ENCODE measurements at places on chromosomes 7 and 10.

GRCh38 chr10:96576277-96576980, 10.4 kb downstream of the TM9SF3 start:
- DNase-seq: no peak

DNA sequence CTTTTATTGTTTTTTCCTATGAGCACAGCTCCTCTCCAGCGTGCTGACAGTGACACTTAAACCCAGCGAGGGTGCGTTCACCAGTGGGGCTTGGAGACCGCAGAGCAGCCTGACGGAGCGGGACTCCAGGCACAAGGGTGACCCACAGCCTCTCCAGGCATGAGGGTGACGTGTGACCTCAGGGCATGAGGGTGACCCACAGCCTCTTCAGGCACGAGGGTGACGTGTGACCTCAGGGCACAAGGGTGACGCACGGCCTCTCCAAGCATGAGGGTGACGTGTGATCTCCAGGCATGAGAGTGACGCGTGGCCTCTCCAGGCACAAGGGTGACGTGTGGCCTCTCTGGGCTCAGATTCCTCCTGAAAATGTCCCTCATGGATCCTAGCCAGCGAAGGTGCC, 164.3 kb upstream of the TCERG1L start:
- DNase-seq: no peak

GRCh38 chr7:117871401-117871777, 1.9 kb downstream of the CTTNBP2 start:
- no peak for DNase-seq

GRCh38 chr10:14737808-14738545, 36.7 kb downstream of the FAM107B start:
- DNase-seq: no peak

GRCh38 chr7:66748791-66749190, 8.3 kb downstream of the RABGEF1 start:
- DNase-seq: peak; percentile 62

- DNase-seq: no peak
Observed at GRCh38 chr7:158272509-158273137, 315.0 kb downstream of the PTPRN2 start.

DNA sequence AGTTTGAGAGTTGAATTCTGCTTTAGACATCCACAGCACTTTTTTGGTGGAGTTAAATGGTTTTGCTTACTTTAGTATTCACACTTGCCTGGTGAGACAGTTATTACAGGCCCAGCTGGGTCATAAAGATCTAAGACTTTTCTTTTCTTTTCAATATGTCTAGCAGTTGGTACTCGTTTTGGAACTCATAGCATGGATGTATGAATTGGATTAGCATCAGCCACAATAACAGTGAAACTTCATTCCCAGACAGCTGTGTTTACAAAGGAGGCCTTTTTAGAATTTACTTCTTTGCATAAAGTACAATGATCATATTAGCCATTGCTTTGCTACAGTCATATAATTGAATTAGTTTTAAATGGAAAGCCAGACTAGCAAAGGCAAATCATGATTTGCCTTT, 168.4 kb upstream of the DKK1 start:
- DNase-seq: no peak

DNA sequence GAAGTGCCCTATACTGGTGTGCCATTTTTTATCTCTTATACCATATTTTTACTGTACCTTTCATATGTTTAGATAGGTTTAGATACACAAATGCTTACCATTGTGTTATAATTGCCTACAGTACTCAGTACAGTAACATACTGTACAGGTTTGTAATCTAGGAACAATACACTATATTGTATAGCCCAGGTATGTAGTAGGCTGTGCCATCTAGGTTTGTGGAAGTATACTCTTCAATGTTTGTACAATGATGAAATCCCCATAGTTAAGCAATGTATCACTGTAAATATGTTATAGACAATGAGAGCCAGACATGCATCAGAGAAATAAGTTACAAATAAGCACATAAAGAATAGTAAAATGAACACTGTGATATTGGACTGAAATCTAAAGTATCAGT, 109.1 kb downstream of the IQUB start:
- DNase-seq: no peak

DNA sequence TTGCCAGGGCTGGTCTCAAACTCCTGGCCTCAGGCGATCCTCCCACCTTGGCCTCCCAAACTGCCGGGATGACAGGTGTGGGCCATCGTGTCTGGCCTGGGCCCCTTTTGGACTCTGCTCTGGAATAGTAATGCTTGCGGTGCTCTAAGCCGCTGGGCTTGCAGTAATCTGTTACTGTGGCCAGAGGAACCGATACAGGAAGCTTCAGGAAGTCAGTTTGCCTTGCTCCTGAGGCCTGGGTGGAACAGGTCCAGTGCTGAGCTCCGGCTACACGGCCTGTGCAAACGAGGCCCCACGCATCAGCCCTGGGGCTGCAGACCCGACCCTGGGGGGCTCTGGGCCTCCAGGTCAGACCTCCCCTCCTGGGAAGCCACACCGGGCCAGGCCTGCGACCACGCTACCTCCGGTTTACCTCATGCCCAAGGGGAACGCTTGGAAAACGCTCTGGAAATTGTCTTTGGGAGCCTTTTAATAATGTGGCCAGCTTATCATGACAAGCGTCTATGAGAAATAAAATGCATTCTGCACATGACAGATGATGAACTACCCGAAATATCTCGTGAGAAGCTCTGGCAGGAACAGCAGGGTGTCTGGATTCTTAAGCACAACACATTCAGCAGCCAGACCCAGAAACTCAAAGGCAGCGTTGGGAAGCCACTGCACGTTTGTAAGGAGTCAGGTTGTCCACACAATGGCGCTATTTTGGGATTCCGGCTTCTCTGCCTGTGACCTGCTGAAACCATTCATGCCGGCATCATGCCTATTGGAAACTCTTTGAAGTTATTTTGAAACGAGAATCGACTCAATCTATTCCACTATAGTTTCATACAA, 10.1 kb upstream of the ADAP1 start:
- peak; percentile 40 for DNase-seq

DNA sequence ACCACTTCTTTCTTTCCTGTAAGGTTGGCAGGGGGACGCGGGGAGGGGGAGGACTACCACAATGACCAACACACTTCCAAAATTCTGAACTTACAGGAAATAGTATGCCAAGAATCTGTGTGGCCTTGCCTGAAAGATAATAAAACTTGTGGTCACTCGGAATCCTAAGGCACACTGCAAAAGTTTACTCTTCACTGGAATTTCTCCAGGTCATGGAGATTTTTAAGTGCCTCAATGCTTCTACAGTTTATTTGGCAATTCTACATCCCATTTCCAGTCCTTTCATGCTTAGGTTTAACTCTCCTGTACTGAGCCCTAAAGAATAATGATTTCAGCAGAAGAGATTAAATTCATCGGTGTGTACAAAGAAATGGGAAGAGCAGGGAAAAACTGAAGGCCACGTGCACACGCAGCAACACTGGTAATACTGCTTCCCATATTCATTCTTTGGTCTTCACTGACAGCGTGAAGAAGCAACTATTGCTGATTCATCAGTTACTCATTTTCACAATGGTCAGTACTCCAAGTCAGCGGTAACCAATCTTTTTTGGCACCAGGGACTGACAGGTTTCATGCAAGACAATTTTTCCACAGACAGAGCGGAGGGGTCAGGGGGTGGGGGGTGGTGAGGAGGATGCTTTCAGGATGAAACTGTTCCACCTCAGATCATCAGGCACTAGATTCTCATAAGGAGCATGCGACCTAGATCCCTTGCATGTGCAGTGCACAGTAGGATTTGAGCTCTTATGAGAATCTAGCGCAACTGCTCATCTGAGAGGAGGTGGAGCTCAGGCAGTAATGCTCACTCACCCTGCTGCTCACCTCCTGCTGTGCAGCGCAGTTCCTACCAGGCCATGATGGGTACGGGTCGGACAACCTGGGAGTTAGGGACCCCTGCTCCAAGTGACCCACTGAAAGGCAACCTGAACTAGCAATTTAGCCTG, 9.8 kb downstream of the LARP4B start:
- DNase-seq: no peak

- no peak for DNase-seq
Observed at GRCh38 chr10:639001-639750, 50.3 kb downstream of the DIP2C start.

GRCh38 chr10:58780476-58780875, 267.8 kb downstream of the BICC1 start:
- no peak for DNase-seq

- DNase-seq: no peak
Observed at GRCh38 chr7:89311886-89312285, 516.3 kb upstream of the TEX47 start.
